Muscle of arm (tissue), 14 donors: ENCODE measurements at places on chromosomes 11 and 22.

- no peak for DNase-seq
These were observed 16.4 kb downstream of the ATP5MG start for GRCh38 chr11:118417801-118418200.

DNA sequence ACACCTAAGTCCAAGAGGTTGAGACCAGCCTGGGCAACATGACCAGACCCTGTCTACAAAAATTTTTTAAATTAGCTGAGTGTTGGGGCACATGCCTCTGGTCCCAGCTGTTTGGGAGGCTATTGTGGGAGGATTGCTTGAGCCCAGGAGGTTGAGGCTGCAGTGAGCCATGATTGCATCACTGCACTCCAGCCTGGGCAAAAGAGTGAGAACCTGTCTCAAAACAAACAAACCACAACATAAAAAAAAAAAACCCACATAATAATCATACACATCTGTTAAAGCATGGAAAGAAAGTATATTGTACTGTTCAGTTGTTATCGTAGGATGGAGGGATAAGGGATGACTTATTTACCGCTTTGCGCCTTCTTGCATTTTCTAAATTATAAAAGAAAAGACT lies 35.9 kb upstream of the GRK2 start:
- DNase-seq = no peak

GRCh38 chr11:129861702-129862522 lies 33.5 kb downstream of the NFRKB start:
- DNase-seq = peak; percentile 16

DNA sequence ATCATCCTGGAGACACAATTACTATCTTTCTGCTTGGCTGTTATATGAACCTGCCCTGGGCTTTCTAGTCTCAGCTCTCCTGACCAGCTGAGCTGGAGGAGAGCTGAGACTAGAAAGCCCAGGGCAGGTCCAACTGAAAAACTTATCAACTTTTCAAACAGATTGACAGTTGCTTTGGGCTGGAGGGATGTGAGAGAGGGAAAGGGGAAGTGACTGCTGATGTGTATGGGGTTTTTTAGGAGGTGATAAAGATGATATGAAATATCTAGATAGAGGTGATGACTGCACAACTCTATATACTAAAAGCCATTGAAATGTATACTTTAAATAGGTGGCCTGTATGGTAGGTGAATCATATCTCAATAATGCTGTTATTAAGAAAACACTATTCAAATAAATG lies 60.2 kb upstream of the CHRM4 start:
- no peak for DNase-seq

- DNase-seq = no peak
These were observed 106.8 kb downstream of the MICAL3 start for GRCh38 chr22:17917490-17917983.

GRCh38 chr11:57599381-57599780 lies 1.9 kb downstream of the SERPING1 start:
- DNase-seq = no peak

- peak; percentile 7 for DNase-seq
These were observed 201.0 kb upstream of the NAV2 start for GRCh38 chr11:19511413-19512183.

GRCh38 chr22:21927174-21927823 lies 25.3 kb downstream of the PPM1F start:
- DNase-seq = no peak

DNA sequence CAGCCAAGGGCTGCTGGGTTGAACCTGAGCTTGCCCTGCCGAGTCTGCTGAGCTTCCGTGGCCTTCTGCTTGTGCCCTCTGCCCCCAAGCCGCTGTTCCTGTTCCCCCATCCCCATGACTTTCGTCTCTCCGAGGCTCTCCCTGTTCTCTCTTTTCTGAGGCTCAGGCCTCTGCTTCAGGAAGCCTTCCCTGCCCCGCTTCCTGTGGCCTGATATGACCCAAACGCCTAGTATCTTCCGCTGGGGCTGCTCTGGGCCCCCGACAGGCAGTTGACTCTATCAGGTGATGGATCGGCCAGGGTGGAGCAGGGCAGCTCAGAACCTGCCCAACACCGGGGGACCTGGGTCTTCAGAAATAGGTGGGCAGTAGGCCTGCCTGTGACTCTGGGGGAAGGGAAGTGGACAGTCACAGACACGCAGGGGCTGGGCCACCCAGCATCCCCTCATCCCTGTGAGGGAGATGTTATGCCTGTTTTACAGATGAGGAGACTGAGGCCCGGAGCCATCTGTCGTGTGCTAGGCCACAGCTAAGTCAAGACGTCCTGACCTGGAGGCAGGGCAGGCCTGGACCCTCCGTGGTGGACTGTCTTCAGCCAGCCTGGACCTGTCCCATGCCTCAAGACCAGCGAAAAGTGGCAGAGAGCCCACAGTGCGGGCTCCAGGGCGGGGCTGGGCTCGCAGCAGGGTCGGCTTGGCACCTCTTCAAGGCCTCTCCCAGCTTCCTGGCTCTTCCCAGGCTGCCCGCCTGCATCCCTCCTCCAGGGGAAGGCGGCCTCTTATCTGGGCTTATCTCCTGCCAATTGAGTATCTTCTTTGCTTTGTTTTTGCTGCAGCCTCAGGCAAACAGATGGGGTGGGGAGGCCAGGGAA lies 16.2 kb downstream of the BAD start:
- DNase-seq = no peak

- peak; percentile 54 for DNase-seq
These were observed 796 bp downstream of the TIMP3 start for GRCh38 chr22:32802237-32802765.

DNA sequence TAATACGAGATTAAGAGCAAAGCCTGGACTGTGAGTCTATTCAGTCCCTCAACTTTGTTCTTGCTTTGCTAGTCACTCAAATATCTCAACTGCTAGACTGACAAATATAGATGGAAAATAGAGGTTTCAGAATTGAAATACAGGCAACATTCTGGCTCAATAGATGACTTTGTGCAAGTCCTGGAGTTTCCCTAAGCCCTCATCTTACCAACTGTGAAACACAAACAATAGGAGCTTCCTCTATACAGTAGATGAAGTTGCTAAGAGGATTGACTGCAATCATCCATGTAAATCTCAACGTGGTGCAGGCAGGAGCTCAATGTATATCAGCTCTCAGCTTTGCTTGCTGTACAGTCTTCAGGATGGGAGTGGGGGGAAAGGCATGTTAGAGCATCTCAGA lies 6.2 kb upstream of the MPEG1 start:
- no peak for DNase-seq

GRCh38 chr11:117809236-117810055 lies 12.4 kb upstream of the DSCAML1 start:
- peak; percentile 77 for DNase-seq

DNA sequence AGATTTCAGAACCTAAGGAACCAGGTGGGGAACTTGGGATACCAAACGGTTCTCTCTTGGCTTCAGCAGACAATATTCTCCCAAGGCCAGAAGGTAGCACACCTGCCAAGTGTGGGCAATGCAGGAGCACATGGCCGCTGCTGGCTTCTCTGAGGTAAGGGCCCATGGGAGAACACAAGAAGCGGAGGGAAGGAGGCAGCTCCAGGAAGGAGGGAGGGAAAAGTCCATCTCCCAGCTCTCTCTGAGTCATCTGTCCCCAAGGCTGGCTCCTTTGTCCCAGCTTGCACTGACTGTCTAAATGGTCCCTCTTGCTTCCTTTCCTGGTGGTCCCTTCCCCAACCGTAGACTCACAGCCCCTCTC lies 557.9 kb upstream of the CADM1 start:
- no peak for DNase-seq

- DNase-seq = no peak
These were observed 34.8 kb upstream of the SWAP70 start for GRCh38 chr11:9629064-9629463.

DNA sequence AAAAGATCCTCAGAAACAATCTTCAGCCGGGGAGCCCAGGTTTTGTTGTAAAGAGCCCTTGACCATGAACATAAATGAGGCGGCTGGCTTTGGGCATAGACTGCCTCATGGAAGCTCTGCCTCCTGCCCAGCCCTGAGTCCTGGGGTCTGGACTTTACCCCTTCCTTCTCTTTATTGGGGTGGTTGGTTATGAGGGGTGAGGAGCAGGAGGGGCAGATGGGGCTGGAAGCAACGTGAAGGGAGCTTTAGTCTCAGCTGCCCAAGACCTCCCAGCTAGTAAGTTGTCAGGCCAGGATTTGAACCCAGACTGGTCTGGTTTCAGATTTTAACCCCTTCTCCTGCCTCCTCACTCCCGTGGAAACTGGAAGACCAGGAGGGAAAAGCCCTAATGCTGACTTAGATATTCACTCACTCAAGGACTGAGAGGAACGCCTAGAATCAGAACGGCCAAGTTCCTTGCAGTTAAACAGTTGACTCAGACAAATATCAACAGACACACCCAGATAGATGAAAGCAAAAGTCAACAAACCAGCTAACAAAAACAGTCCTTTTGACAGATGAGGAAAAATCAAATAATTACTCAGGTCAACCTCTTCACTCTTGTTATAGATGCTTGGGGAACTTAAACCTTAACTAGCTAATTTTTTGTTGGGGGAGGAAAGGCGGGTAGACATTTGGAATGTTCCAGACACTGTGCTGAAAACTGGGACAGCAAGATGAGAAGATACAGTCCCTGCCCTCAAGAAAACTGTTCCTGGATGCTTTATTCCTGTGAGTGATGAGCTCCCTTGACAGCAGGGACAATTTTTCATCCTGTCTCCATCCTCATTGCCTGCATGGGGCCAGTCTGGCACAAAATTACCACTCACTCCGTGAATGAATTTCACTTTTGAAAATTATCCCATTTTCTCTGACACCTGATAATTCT lies 20.8 kb upstream of the ARRB1 start:
- DNase-seq = no peak

GRCh38 chr22:45428391-45429385 lies 15.2 kb downstream of the RIBC2 start:
- DNase-seq = no peak

- DNase-seq = no peak
These were observed 2.8 kb upstream of the DIXDC1 start for GRCh38 chr11:111934306-111934705.

DNA sequence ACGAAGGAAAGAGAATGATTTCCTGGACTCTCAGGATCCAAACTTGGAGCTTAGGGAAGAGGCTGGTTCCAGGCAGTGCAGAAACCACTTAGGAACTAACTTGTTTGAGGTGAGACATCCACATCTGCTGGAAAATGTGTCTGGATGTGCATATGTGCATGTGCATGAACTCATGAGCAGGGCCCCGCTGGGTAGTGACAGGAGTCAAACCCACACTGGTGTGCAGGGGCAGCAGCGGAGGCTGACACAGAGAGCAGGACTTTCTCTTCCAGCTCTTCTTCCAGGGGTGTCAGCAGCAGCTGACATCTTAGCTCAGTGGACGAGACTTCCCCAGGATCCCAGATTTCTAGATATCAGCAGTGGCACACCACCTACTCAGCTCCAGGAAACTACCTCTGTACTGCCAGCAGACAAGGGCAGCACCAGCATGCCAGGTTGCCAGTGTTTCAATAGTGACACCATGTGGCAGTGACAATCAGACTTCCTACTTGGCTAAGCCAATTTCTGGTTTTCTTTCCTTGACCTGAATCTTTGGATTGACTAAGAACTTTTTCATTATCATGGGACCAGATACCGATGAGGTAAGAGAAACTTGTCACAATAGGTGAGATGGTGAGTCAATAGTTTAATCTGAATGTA lies 227.5 kb upstream of the ZC3H12C start:
- DNase-seq = no peak

- DNase-seq = no peak
These were observed 25.1 kb downstream of the SBF2 start for GRCh38 chr11:10268746-10269488.

- no peak for DNase-seq
These were observed 72.9 kb upstream of the OR4C15 start for GRCh38 chr11:55481416-55481815.

DNA sequence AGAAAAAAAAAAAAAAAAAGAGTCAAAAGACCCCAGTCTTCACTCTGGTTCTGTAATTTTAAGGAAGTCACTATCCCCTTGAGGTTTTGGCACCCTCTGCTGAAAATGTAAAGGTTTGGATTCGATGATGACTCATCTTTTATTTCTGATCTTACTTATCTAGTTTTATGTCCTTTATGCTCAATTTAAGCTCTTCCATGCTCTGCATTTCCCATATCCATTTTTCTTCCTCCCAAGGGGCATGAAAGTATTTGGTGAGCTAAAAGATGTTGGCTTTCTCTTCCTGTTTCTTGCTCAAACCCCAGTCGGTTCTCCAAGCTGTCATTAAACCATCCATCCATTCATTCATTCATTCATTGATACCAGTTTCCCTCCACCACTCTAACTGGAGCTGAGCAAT lies 61.0 kb upstream of the CDON start:
- no peak for DNase-seq

DNA sequence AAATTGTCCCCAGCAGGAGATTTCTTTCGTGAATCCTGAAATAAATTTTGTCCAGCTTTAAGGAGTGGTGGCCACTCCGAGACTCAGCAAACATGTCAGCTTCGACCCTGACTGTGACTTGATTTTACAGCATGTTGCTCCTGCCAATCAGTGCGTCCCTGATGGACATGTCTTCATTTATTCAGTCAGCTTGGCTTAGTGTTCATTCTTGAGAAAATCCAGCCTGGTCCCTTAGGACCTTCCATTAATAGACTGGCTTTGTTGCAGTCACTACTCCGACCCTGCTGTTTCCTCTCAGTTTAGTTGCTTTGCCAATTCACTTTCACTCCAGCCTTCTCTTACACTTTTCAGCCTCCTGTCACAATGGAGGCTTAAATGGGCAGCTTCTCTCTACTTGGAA lies 30.5 kb downstream of the TMPRSS5 start:
- peak; percentile 18 for DNase-seq

DNA sequence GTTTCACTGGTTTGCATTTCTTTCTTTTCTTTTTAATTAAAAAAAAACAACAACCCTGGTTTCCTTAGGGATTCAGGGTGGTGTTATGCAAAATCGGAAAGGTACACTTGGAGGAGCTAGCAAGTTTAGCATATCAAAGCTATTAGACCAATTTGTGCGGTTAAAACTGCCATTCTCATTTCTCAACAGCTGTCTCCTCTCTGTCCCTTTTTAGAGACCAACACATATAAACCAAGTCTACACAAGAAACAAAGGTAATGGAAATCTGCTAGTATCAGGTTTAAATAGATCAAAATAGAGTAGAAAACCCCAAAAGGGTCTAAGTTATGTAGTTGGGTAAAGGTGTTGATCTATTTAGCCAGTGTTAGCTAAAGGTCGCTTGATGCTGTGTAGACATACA lies 1.7 kb upstream of the SESN3 start:
- no peak for DNase-seq

- DNase-seq = no peak
These were observed 35.9 kb downstream of the LRRC10B start for GRCh38 chr11:61544466-61544865.

GRCh38 chr11:126772267-126772666 lies 228.3 kb downstream of the KIRREL3 start:
- no peak for DNase-seq

DNA sequence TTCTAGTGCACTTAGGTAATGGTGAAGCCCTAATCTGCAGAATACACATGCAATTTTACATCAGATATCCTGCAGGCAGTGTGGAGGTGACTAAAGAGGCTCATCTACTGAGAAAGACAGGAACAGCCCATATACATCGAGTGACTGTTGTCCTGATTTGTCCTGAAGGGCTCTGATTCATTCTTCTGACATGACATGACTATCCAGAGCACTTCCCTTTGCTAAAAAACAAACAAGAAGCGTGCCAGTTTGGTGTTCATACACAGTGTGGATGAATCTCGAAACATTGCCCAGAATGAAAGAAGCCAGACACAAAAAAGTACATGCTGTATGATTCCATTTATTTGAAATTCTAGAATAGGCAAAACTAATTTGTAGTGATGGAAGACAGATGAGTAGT lies 48.0 kb upstream of the AMPD3 start:
- no peak for DNase-seq

- DNase-seq = no peak
These were observed 372.7 kb downstream of the BUD13 start for GRCh38 chr11:116400081-116400480.

GRCh38 chr11:70371241-70371640 lies 27.1 kb upstream of the CTTN start:
- no peak for DNase-seq
